Chondrocyte (in vitro differentiated cells): ENCODE measurements at places on chromosomes 4 and X. TPM values are rescaled to one million over a fixed set of nuclear protein-coding genes. Genes with fewer than 3 reads are reported as not detected.

- DNase-seq = no peak
- no peaks in the 10 kb centered on the region for H3K27me3 ChIP-seq
- no peaks in the 10 kb centered on the region for H3K36me3 ChIP-seq
- peaks cover 6% of the 10 kb centered on the region for H3K4me1 ChIP-seq
- no peak overlapping the region for H3K27ac ChIP-seq
Observed at GRCh38 chrX:68570598-68570997, 71.7 kb downstream of the YIPF6 start.

GRCh38 chrX:38271154-38271716 is 50.6 kb upstream of the SRPX start:
- no peak overlapping the region for H3K4me3 ChIP-seq
- H3K27me3 ChIP-seq = no peaks in the 10 kb centered on the region
- DNase-seq = no peak
- peaks cover 20% of the 10 kb centered on the region for H3K4me1 ChIP-seq
- no peak overlapping the region for H3K27ac ChIP-seq

- no peak overlapping the region for H3K27ac ChIP-seq
- no peaks in the 10 kb centered on the region for H3K27me3 ChIP-seq
- H3K4me1 ChIP-seq = peaks cover 7% of the 10 kb centered on the region
- no peak for DNase-seq
- no peak overlapping the region for H3K4me3 ChIP-seq
Observed at GRCh38 chr4:4311193-4311592, 21.1 kb downstream of the ZBTB49 start.

- no peaks in the 10 kb centered on the region for H3K4me1 ChIP-seq
- no peaks in the 10 kb centered on the region for H3K36me3 ChIP-seq
- peaks cover 30% of the 10 kb centered on the region for H3K27me3 ChIP-seq
- H3K27ac ChIP-seq = no peak overlapping the region
- DNase-seq = no peak
- H3K4me3 ChIP-seq = no peak overlapping the region
Observed at GRCh38 chr4:40493160-40493559, 136.5 kb downstream of the RBM47 start.

- H3K4me1 ChIP-seq = no peaks in the 10 kb centered on the region
- no peak overlapping the region for H3K27ac ChIP-seq
- no peak overlapping the region for H3K4me3 ChIP-seq
- H3K27me3 ChIP-seq = peaks cover 5% of the 10 kb centered on the region
- H3K36me3 ChIP-seq = no peaks in the 10 kb centered on the region
Observed at GRCh38 chr4:14257903-14258302, 630.4 kb upstream of the BOD1L1 start.

GRCh38 chrX:106932492-106932923 is 12.3 kb downstream of the CLDN2 start:
- no peak overlapping the region for H3K27ac ChIP-seq
- no peak for DNase-seq
- peaks cover 6% of the 10 kb centered on the region for H3K4me1 ChIP-seq

TRIM2 gene
- 18.2 to 25.8 TPM (median 19.1 TPM) in 3 replicates for total RNA-seq
